Thoracic aorta (tissue), 2 donors: ENCODE measurements at places on chromosomes 16 and 17. TPM values are rescaled to one million over a fixed set of nuclear protein-coding genes. Genes with fewer than 3 reads are reported as not detected.

Gene GCGR
- not detected for total RNA-seq

Gene NPIPB9
- 3.0 TPM for total RNA-seq

Gene MT4
- total RNA-seq, result not detected

Gene PRSS21
- 0.54 TPM for total RNA-seq

Gene PRSS22
- not detected for total RNA-seq

Gene RAB11FIP4
- total RNA-seq, result 3.7 TPM

Gene SCARF1
- total RNA-seq, result 19.1 TPM

Gene TOX3
- not detected for total RNA-seq

GRCh38 chr16:72995151-72995881, 52.6 kb downstream of the ZFHX3 start:
- H3K27me3 ChIP-seq, result no peaks in the 10 kb centered on the region
- no peak overlapping the region for H3K4me3 ChIP-seq
- DNase-seq, result no peak
- H3K36me3 ChIP-seq, result no peaks in the 10 kb centered on the region
- no peak overlapping the region for H3K27ac ChIP-seq

DNA sequence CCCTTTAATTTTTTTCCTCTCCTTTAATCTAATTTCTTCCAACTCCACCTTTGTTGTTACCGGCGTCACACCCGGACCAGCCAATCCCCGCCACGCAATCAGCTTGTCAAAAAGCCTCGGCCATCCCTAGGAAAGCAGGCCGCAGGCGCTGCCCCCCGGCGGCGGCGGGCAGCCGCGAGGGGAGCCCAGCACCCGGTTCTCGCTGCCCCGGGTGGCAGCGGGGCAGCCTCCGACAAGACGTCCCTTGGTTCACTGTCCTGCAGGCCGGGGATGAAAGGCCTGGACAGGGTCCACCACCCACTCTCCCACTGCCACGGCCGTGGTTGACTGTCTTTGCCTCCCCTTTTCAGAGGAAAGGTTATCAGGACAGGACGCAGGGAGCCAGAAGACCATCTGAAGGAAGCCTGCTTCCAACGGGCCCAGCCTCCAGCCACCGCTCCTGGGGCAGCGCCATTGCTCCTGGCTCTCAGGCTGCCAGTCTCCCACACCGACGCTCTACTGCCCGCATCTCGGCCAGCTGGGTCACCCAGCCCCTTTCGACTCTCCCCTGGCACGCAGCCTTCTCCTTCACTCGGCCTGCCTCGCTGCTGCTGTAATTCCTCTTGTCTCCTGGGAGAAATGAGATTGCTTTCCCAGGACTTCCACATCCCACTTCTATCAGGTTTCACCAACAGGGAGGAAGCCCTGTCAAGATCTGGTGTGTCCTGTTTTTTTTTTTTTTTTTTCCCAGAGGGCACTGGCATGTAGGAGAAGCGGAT, 2.8 kb upstream of the UBTF start:
- no peaks in the 10 kb centered on the region for H3K27me3 ChIP-seq
- H3K27ac ChIP-seq, result peak overlapping the region; percentile 96
- H3K4me3 ChIP-seq, result peak overlapping the region; percentile 89
- H3K36me3 ChIP-seq, result no peaks in the 10 kb centered on the region

- no peak for DNase-seq
- no peak overlapping the region for H3K27ac ChIP-seq
- no peaks in the 10 kb centered on the region for H3K36me3 ChIP-seq
- no peaks in the 10 kb centered on the region for H3K27me3 ChIP-seq
- no peaks in the 10 kb centered on the region for H3K4me1 ChIP-seq
- H3K4me3 ChIP-seq, result no peak overlapping the region
Observed at GRCh38 chr17:16923904-16924695, 47.8 kb downstream of the TNFRSF13B start.

DNA sequence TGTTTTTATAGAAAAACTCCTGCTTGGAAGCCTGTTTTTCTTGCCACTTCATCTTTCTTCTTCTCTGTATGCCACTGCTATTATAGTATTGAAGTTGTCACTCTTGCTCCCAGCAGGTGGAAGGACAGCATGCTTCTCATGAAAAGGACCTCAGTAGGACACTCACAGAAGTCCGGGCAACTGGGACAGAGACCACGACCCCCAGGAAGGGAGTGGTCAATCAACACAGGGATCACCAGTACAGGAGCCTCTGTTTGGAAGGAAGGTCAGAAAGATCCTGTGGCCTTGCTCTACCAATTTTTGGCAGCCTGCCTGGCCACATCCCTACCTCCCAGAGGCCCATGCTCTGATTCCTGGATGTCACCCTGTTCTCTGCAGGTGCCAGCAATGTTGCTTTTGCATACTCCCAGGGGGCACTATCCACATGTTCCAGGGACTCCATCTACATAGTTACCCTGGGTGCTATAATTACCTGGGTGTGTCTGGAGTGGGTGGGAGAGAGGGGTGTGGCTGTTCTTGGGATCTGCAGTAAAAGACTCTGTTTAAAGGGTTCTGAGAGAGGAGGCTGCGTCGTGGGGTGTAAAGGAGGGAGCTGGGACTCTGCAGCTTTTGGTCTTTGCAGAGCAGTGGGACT, 13.7 kb upstream of the AKAP10 start:
- no peaks in the 10 kb centered on the region for H3K4me1 ChIP-seq
- no peak for DNase-seq

GRCh38 chr16:84610376-84610775, 7.5 kb downstream of the COTL1 start:
- H3K27me3 ChIP-seq, result no peaks in the 10 kb centered on the region
- no peak overlapping the region for H3K27ac ChIP-seq
- H3K4me1 ChIP-seq, result peaks cover 3% of the 10 kb centered on the region
- no peaks in the 10 kb centered on the region for H3K36me3 ChIP-seq

DNA sequence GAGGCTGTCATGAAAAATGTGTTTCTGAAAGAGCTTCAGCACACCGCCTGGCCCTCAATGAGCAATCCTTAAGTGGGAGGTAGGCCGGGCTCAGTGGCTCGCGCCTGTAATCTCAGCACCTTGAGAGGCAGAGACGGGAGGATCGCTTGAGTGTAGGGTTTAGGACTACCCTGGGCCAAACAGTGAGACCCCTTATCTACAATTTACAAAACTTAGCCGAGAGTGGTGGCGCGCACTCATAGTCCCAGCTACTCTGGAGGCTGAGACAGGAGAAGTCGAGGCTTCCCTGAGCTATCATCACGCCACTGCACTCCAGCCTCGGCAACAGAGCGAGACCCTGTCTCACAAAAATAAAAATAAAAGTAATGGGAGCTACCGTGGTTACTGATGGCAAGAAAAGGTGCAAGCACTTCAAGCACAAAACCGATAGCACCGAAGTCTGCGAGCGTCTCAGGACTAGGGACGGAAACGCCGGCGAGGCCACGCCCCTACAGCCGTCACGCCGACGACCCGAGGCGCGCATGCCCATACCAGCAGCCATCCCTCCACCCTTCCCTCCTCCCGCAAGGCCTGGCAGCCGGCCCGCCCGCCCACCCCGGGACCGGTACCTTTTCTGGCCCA, 607 bp downstream of the THUMPD1 start:
- H3K4me3 ChIP-seq, result peak overlapping the region; percentile 100
- DNase-seq, result peak; percentile 45
- H3K27me3 ChIP-seq, result no peaks in the 10 kb centered on the region
- peaks cover 20% of the 10 kb centered on the region for H3K36me3 ChIP-seq

- DNase-seq, result no peak
- H3K4me1 ChIP-seq, result no peaks in the 10 kb centered on the region
- no peak overlapping the region for H3K4me3 ChIP-seq
- H3K36me3 ChIP-seq, result peaks cover 41% of the 10 kb centered on the region
Observed at GRCh38 chr17:44402564-44403172, 13.2 kb upstream of the ITGA2B start.

DNA sequence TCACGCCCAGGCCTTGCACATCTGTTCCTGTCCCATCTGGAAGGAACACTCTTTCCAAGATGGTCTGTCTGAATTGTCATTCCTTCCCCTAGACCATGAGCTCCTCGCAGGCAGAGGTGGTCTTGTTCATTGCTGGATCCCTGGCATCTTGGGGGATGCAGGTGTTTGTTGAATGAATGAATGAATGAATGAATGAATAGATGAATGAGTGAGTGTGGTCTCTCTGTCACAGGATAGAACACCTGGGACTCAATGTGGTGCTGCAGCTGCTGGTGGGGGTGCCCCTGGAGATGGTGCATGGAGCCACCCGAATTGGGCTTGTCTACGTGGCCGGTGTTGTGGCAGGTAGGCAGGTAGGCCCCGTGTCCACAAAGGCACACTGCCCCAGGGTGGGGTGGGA, 32.2 kb downstream of the RHBDL3 start:
- H3K27me3 ChIP-seq, result no peaks in the 10 kb centered on the region
- H3K4me3 ChIP-seq, result no peak overlapping the region
- no peaks in the 10 kb centered on the region for H3K4me1 ChIP-seq
- H3K36me3 ChIP-seq, result no peaks in the 10 kb centered on the region
- DNase-seq, result no peak

- H3K4me3 ChIP-seq, result peak overlapping the region; percentile 98
- peaks cover 39% of the 10 kb centered on the region for H3K4me1 ChIP-seq
- no peaks in the 10 kb centered on the region for H3K27me3 ChIP-seq
- no peak for DNase-seq
- peak overlapping the region; percentile 23 for H3K27ac ChIP-seq
Observed at GRCh38 chr17:81551458-81552243, 502 bp downstream of the FAAP100 start.

GRCh38 chr16:49250689-49251088, 30.9 kb downstream of the CBLN1 start:
- H3K27me3 ChIP-seq, result no peaks in the 10 kb centered on the region
- H3K36me3 ChIP-seq, result no peaks in the 10 kb centered on the region
- no peak overlapping the region for H3K27ac ChIP-seq
- no peak for DNase-seq

- peaks cover 14% of the 10 kb centered on the region for H3K4me1 ChIP-seq
- H3K36me3 ChIP-seq, result no peaks in the 10 kb centered on the region
- H3K27me3 ChIP-seq, result no peaks in the 10 kb centered on the region
- H3K27ac ChIP-seq, result no peak overlapping the region
- DNase-seq, result no peak
Observed at GRCh38 chr17:45896803-45897693, 2.7 kb downstream of the MAPT start.

DNA sequence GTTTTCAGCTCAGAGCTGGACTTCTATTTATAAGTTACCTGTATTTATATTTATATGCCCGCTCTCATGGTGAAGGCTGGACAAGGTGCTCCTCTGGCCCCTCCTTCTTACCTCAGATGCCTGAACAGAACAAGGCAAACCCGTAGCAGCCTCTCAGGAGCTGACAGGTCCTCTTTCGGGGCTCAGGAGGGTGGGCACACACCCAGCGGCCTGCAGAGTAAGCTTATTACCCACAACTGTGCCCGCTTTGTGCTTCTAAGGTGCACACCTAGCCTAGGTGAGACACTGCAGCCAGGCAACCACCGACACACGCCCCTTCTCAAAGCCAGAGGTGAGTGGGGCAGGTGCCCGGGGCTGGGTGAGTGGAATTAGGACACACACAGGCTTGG, 5.3 kb downstream of the NKIRAS2 start:
- H3K27me3 ChIP-seq, result no peaks in the 10 kb centered on the region
- peaks cover 21% of the 10 kb centered on the region for H3K36me3 ChIP-seq
- H3K27ac ChIP-seq, result peak overlapping the region; percentile 47
- peak overlapping the region; percentile 45 for H3K4me3 ChIP-seq
- DNase-seq, result no peak
- H3K4me1 ChIP-seq, result peaks cover 32% of the 10 kb centered on the region

GRCh38 chr16:9706217-9706836, 475.9 kb downstream of the GRIN2A start:
- H3K4me3 ChIP-seq, result no peak overlapping the region
- H3K36me3 ChIP-seq, result no peaks in the 10 kb centered on the region
- DNase-seq, result no peak

DNA sequence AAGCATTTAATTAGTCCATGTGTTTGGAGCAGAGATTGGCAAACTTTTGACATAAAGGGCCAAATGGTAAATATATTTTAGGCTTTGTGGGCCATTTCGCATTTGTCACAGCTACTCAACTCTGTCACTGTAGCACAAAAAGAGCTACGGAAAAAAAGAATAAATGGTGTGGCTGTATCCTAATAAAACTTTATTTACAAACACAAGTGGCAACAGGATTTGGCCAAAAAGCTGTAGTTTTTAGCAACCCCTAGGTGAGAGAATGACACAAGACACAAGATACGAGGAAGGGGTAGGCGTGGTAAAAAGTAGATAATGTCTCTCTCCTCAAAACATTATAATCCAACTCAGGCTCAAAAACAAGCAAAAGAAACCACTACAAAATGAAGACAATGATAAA, 66.5 kb downstream of the TTC19 start:
- H3K27me3 ChIP-seq, result no peaks in the 10 kb centered on the region
- DNase-seq, result no peak
- H3K36me3 ChIP-seq, result peaks cover 68% of the 10 kb centered on the region
- H3K27ac ChIP-seq, result no peak overlapping the region
- H3K4me1 ChIP-seq, result no peaks in the 10 kb centered on the region

DNA sequence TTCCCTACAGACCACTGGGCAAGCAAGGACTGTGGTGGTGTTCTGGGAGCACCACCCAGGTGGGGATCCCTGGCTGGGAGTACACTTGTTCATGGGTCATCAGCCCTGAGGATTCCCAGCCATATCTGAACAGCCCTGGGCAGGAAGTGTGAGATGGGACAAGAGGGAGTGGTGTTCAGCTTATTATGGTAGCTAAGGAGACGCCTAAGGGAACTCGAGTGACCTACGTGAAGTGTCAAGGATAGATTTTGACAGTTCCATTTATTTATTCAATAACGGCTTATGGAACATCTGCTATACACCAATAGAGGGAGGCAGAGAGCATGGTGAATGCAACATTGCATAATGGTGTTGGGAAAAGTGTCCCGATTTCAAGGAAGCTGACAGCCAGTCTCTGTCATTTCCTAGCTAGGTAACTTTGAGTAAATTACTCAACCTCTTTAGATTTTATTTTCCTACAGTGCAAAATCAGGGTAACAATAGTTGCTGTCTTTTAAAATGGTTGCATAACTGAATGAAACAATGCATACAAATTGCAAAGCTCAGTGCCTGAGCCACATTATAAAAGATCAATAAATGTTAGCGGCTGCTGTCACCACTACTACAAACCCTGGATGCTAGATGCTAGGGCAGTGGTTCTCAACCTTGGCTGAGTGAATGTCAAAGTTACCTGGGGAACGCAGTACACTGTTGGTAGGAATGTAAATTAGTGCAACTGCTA, 534.1 kb downstream of the GRIN2A start:
- no peaks in the 10 kb centered on the region for H3K27me3 ChIP-seq
- DNase-seq, result no peak
- H3K27ac ChIP-seq, result no peak overlapping the region
- H3K4me1 ChIP-seq, result no peaks in the 10 kb centered on the region
- no peak overlapping the region for H3K4me3 ChIP-seq

GRCh38 chr17:77212833-77213777, 72.3 kb downstream of the SEC14L1 start:
- peaks cover 67% of the 10 kb centered on the region for H3K36me3 ChIP-seq
- no peak overlapping the region for H3K27ac ChIP-seq
- H3K4me3 ChIP-seq, result no peak overlapping the region

- H3K4me3 ChIP-seq, result no peak overlapping the region
- no peaks in the 10 kb centered on the region for H3K27me3 ChIP-seq
- no peak for DNase-seq
- no peak overlapping the region for H3K27ac ChIP-seq
Observed at GRCh38 chr17:17931159-17931558, 41.0 kb downstream of the TOM1L2 start.

DNA sequence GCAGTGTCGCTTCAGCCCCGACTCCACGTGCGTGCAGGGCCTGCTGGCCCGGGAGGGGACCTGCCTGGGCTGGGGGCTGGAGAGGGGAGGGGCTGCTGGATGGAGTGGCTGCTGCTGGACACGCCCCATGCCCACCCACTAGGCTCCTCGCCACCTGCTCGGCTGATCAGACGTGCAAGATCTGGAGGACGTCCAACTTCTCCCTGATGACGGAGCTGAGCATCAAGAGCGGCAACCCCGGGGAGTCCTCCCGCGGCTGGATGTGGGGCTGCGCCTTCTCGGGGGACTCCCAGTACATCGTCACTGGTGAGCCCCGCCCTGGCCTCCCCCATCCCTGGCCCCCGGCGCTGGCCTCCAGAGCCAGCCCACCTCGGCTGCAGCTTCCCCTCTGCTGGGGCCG, 2.4 kb downstream of the BRICD5 start:
- peaks cover 18% of the 10 kb centered on the region for H3K36me3 ChIP-seq
- H3K4me3 ChIP-seq, result no peak overlapping the region
- H3K4me1 ChIP-seq, result peaks cover 18% of the 10 kb centered on the region
